ENCODE measurements at places on chromosomes 2 and 18. TPM values are rescaled to one million over a fixed set of nuclear protein-coding genes. Genes with fewer than 3 reads are reported as not detected.
A peak's percentile ranks its signal among the peaks of the same experiment; 100 is the strongest.

DNA sequence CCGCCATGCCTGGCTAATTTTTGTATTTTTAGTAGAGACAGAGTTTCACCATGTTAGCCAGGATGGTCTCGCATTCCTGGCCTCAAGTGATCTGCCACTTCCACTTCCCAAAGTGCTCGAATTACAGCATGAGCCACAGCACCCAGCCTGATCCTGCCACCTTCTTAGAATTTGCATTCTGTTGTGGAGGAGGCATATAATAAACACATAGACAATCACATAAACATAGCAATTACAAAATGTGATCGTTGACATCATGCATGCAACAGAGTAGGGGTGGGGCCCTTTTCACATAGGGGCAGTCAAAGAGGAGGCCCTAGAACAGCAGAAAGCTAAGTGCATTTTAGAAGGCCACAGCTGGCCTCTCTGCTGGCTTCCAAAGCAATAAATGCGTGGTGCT, 39.9 kb upstream of the TSPYL6 start:
- no peaks in the 10 kb centered on the region for H3K36me3 ChIP-seq
- no peaks in the 10 kb centered on the region for H3K4me1 ChIP-seq
- no peak for DNase-seq
- H3K27me3 ChIP-seq = no peaks in the 10 kb centered on the region

- peaks cover 64% of the 10 kb centered on the region for H3K36me3 ChIP-seq
- H3K4me3 ChIP-seq = no peak overlapping the region
- no peaks in the 10 kb centered on the region for H3K27me3 ChIP-seq
Observed at GRCh38 chr18:79406708-79407107, 11.0 kb downstream of the NFATC1 start.

DNA sequence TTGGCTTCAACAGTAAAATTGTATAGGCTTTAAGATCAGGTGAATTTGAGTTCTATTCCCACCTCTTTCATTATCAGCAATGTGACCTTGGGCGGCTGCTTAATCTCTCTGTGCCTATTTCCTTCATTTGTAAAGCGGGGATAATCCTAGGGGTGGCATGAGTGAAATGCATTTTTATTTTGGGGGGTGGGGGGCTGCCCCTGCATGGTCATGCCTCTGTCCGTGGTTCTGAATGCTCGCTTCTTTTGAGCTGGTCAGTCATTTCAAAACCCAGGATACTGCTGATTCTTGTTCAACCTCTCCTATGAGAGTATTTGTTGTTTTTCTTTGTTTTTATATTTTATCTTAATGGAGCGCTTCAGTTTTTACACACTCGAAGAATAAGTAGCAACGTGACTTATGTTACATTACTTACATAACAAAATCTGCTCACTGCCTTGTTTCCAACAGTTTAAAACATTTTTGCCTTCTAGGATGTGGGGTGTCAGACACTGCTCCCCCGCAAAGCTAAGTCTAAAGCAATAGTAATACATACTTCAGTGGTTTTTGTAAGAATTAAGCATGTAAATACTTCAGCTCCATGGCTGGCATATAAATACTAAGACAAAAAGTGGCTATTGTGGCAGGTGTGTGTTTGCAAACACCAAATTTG, 152.6 kb upstream of the PELI1 start:
- H3K4me1 ChIP-seq = peaks cover 21% of the 10 kb centered on the region
- no peak for DNase-seq
- H3K36me3 ChIP-seq = no peaks in the 10 kb centered on the region

GRCh38 chr2:133711201-133711600, 142.9 kb upstream of the NCKAP5 start:
- H3K27ac ChIP-seq = no peak overlapping the region
- DNase-seq = no peak
- no peaks in the 10 kb centered on the region for H3K36me3 ChIP-seq
- H3K4me3 ChIP-seq = no peak overlapping the region
- no peaks in the 10 kb centered on the region for H3K4me1 ChIP-seq
- H3K27me3 ChIP-seq = no peaks in the 10 kb centered on the region

DNA sequence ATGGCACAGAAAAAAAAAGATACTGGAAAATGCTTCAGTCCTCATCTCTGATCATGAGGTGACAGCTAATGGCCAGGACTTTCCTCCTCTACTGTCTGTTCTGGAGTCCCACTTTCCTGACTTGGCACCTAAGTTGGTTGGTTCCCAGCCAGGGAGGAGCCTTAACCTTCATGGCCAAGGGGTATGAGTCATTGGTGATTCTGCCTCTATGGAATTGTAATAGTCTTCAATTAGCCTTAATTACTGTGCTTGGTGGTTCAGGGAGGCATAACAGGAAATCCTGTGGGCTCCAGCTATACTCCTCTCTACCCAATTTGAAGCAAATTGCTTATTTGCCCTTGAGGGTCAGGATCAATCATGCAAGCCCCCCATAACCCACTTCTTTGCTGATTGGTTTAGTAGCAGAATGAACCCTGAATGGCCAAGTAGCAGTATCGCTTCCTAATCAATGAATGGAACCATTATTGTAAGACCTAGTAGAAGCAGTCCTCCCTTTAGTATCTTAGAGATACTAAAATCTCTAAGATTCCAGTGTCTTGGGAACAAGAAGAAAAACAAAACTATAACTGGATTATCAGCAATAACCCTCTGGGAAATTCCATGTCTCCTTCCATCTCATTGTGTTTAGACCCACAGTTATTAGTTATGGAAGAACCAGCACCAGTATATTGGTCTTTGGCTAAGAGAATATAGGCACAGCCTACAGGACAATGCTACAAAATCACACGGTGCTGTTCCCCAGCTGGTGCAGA, 109.0 kb downstream of the COL6A3 start:
- H3K4me1 ChIP-seq = no peaks in the 10 kb centered on the region
- no peak overlapping the region for H3K4me3 ChIP-seq
- no peak overlapping the region for H3K27ac ChIP-seq
- no peaks in the 10 kb centered on the region for H3K36me3 ChIP-seq
- H3K27me3 ChIP-seq = peaks cover 4% of the 10 kb centered on the region
- DNase-seq = no peak

DNA sequence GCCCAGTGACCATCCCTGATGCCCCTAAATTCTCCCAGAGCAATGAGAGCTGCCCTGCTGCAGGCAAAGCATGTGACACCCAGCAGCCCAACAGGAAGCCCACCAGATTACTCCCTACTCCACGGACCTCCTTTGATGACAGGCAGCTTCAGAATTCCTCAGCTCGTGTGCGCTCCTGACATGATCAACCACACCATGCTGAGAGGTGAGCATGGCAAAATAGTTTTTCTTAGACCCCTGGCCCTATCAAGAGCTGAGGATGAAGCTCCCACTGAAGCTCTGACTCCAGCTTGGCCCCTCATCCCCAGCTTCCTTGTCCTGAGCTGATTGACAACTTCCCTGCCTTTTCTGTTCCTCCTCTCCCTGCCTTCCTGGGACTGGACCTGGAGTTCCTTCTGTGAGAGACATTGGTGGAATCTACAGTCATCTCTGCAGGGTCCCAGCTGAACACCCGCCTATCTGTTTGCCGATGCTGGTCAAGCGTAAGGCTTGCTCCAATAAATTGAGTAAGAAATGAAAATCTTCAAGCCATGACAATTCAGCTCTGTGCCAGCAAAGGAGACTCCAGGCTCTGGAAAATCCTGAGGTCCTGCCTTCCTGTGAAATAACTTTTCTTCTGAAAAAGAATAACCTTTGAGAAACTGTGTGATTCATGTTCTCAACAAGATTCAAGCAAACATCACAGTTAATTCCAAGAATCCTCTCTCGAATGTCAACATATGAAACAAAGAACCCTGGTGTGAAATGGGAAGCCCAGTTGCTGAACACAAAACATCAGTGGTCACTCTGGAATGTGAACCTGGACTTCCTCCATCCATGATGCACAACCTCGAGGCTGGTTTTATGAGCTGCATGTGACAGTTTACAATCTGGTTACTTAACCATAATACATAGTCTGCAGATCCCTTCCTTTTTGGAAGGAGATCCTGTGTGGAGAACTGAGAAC, 201.1 kb downstream of the SPP2 start:
- no peaks in the 10 kb centered on the region for H3K36me3 ChIP-seq
- no peak overlapping the region for H3K4me3 ChIP-seq
- H3K27ac ChIP-seq = no peak overlapping the region
- DNase-seq = no peak

- no peaks in the 10 kb centered on the region for H3K4me1 ChIP-seq
- no peaks in the 10 kb centered on the region for H3K27me3 ChIP-seq
- no peak for DNase-seq
- H3K36me3 ChIP-seq = no peaks in the 10 kb centered on the region
Observed at GRCh38 chr2:166013878-166014277, 60.3 kb upstream of the TTC21B start.

GRCh38 chr2:105665480-105665879, 79.2 kb upstream of the NCK2 start:
- DNase-seq = no peak
- H3K27me3 ChIP-seq = peaks cover 14% of the 10 kb centered on the region
- no peaks in the 10 kb centered on the region for H3K4me1 ChIP-seq
- H3K4me3 ChIP-seq = no peak overlapping the region
- H3K36me3 ChIP-seq = no peaks in the 10 kb centered on the region

DNA sequence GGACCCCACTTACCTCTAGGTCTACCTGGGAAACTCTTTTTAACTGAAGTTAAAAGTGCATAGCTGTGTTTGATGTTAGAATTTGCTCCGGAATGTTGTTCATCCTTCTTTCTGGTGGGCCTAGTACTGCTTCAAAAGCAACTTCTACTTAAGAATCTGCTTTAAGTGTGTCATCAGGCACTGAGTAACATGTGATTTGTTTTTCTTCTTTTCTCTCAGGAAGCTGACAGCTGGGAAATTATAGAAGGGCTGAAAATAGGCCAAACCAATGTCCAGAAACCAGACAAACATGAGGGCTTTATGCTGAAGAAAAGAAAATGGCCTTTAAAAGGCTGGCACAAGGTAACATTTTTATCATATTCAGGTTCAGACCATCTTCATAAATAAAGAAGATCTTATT, 122.9 kb downstream of the PRKRA start:
- no peaks in the 10 kb centered on the region for H3K4me1 ChIP-seq
- H3K4me3 ChIP-seq = no peak overlapping the region
- H3K36me3 ChIP-seq = no peaks in the 10 kb centered on the region
- no peak overlapping the region for H3K27ac ChIP-seq

DNA sequence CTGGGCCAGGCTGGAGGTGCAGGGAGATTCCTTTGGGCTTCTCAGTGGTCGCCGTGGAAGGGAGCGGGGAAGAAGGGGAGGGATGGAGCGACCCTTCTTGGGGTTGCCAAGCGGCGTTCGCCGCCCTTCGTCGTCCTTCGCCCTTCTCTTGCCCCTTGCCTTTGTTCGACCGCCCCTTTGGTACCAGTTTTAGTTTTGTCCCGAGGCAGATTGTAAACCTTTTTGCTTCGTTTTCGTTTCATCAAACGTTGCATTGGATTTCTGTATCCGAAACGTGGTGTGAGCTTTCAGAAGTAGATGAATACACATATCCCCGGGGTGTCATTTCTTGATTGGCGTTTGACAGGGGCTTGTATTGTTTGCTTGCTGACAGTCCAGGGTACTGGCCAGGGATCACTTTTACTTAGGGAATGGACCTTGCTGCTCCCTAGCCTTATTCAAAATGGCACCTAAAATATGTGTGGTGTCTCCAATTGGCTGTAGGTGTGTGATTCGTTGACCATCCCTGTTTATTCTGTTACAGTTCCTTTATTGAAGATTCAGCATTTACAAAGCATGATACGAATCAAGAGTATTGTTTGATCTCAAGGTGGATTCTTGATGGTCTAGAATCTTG, 788 bp downstream of the USP14 start:
- peak overlapping the region; percentile 96 for H3K4me3 ChIP-seq
- peaks cover 24% of the 10 kb centered on the region for H3K36me3 ChIP-seq
- peaks cover 21% of the 10 kb centered on the region for H3K4me1 ChIP-seq
- no peak for DNase-seq
- no peaks in the 10 kb centered on the region for H3K27me3 ChIP-seq
- peak overlapping the region; percentile 89 for H3K27ac ChIP-seq

- H3K27me3 ChIP-seq = no peaks in the 10 kb centered on the region
- no peak overlapping the region for H3K27ac ChIP-seq
- H3K4me1 ChIP-seq = no peaks in the 10 kb centered on the region
Observed at GRCh38 chr18:78786776-78787175, 192.8 kb upstream of the SALL3 start.

- H3K36me3 ChIP-seq = no peaks in the 10 kb centered on the region
- H3K4me3 ChIP-seq = no peak overlapping the region
Observed at GRCh38 chr2:158497486-158497885, 40.7 kb downstream of the PKP4 start.

DNA sequence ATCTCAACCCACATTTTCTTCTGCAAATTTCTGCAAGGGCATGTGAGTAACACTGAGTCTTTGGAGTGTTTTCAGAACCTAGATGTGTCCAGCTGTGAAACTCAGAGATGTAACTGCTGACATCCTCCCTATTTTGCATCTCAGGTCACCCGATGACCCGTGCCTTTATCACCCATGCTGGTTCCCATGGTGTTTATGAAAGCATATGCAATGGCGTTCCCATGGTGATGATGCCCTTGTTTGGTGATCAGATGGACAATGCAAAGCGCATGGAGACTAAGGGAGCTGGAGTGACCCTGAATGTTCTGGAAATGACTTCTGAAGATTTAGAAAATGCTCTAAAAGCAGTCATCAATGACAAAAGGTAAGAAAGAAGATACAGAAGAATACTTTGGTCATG, 8.0 kb downstream of the UGT1A1 start:
- peaks cover 3% of the 10 kb centered on the region for H3K4me1 ChIP-seq
- no peaks in the 10 kb centered on the region for H3K36me3 ChIP-seq
- H3K27me3 ChIP-seq = peaks cover 6% of the 10 kb centered on the region
- DNase-seq = no peak

GRCh38 chr2:69926849-69927515, 12.1 kb downstream of the MXD1 start:
- peaks cover 50% of the 10 kb centered on the region for H3K36me3 ChIP-seq
- no peak overlapping the region for H3K27ac ChIP-seq
- DNase-seq = no peak
- no peak overlapping the region for H3K4me3 ChIP-seq
- H3K4me1 ChIP-seq = peaks cover 26% of the 10 kb centered on the region

GRCh38 chr2:69773206-69773605, 31.3 kb downstream of the ANXA4 start:
- H3K4me3 ChIP-seq = no peak overlapping the region
- H3K27ac ChIP-seq = peak overlapping the region; percentile 71
- H3K4me1 ChIP-seq = peaks cover 59% of the 10 kb centered on the region
- H3K36me3 ChIP-seq = peaks cover 40% of the 10 kb centered on the region
- no peak for DNase-seq

DNA sequence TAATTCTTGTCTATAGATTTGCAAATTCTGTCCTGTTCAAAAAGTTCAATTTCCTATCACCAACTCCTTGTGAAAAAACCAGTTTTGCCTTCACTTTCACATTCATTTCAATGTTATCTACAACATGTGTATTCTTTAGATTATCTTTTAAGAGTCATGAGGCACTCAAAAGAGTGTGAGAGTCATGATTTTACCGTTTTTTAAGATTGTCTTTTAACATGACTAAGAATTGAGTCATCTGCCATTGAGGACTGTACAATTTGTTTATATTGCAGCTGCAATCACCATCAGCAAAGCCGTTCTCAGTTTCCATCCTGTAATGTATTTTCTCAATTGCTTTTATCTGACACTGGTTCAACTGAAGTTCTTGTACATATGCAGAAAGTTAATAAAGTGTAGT, 275.8 kb downstream of the LNPK start:
- no peak for DNase-seq
- H3K27me3 ChIP-seq = no peaks in the 10 kb centered on the region
- H3K27ac ChIP-seq = no peak overlapping the region
- H3K4me3 ChIP-seq = no peak overlapping the region
- no peaks in the 10 kb centered on the region for H3K4me1 ChIP-seq

Gene KATNAL2
- total RNA-seq = 0.23 TPM

Gene LRRC30
- total RNA-seq = not detected

Gene CYTIP
- 206 TPM for total RNA-seq

Gene GNAL
- 0.14 TPM for total RNA-seq

Gene CGREF1
- total RNA-seq = 9.0 TPM

Gene IL1RL1
- 10.7 TPM for total RNA-seq

Gene ACADL
- not detected for total RNA-seq

Gene QPCT
- 0.71 TPM for total RNA-seq

Gene CYRIA
- 1.8 TPM for total RNA-seq

Gene CAVIN2
- not detected for total RNA-seq

Gene GREB1
- total RNA-seq = 0.23 TPM

Gene CD207
- not detected for total RNA-seq
